ENCODE measurements at places on chromosomes 6 and 20. TPM values are rescaled to one million over a fixed set of nuclear protein-coding genes. Genes with fewer than 3 reads are reported as not detected.

DNA sequence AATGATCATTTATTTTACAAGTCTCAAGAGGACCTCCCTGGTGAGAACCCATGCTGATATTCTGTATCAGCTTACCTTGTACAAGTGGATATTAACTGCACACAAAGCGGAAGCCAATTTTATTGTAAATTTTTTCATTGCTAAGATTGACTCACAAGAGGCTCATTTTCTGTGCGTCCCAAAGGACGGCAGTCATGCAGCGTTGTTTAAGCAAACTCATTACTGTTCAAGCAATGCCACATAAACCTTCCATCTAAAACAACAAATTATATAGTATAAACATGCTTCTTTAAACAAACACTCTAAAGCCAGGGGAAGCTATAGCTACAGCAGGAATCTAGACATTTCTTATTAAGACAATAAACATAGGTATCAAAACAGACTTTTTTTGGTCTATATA is 575.3 kb downstream of the FRK start:
- no peak overlapping the region for H3K4me3 ChIP-seq
- H3K36me3 ChIP-seq: no peaks in the 10 kb centered on the region
- DNase-seq: no peak
- H3K27me3 ChIP-seq: no peaks in the 10 kb centered on the region
- no peaks in the 10 kb centered on the region for H3K4me1 ChIP-seq

DNA sequence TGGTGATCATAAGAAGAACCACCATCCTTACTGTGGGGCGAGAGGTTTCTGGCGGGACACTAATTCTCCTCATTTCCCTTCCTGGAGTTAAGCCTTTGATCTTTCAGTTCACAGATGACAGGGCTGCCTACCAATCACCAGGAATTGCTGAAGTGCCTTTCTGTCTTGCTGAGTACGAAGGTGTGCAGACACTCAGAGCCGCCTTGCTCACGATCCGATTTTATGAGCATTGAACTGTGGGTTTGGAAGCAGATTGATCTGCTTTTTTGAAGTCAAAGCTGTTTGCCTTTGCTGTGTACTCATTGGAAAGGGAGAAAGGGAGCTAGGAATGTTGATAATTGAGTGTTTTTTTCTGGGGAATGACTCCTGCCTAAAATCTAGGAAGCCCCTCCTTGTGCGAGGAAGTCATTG is 129.1 kb upstream of the SALL4 start:
- H3K36me3 ChIP-seq: no peaks in the 10 kb centered on the region
- peaks cover 11% of the 10 kb centered on the region for H3K27me3 ChIP-seq
- H3K4me1 ChIP-seq: peaks cover 4% of the 10 kb centered on the region
- DNase-seq: no peak
- no peak overlapping the region for H3K27ac ChIP-seq

DNA sequence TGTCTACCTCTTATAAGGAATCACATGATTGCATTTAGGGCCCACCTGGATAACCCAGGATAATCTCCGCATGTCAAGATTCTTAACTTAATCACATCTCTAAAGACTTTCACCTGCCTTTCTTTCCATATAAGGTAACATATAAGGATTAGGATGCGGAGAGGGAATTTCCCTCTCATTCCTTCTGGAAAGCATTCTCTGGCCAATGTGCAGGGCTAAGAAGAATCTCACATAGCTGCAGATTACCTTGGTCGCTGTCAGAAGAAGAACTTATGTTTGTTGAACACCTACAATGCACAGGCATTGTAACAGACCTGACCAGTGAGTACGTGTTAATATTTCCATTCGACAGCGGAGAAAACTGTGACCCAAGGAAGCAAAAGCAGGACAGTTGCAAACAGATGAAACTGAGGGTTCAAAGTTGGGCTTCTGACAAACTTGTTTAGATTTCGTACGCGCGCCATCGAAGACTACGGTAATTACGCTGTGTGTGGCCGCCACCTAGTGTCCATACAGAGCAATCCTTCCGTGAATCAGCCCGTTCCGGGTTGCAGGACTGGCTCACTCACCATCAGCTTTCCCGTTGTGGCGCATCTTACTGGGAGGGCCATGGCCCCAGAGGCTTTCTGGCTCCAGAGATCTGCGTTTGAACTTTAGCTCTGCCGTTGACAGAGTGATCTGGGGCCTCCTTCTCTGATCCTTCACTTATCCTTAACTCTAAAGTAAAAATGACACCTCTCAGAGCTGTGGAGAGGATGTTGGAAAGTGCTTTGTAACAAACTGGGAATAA is 9.5 kb downstream of the C20orf202 start:
- DNase-seq: peak; percentile 77
- H3K27ac ChIP-seq: no peak overlapping the region
- H3K4me3 ChIP-seq: no peak overlapping the region
- no peaks in the 10 kb centered on the region for H3K36me3 ChIP-seq

DNA sequence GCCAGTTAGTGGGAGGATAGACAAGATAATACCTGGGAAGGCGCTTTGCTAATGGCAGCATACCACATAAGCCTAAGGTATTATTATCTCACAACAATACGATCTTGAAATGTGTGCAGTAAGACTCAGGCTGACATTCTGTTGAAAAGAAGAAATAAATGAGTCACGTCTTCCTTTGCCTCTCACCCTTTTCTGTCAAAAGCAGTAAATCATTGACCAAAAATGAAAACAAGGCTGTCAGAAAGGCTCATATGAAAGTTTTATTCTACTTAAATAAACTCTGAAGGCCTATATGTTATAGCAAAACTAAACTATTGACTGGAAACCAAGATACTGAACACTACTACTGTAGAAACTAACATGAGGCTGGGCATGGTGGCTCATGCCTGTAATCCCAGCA is 43.1 kb upstream of the IL20RA start:
- H3K4me1 ChIP-seq: no peaks in the 10 kb centered on the region
- H3K27me3 ChIP-seq: no peaks in the 10 kb centered on the region
- DNase-seq: no peak
- no peaks in the 10 kb centered on the region for H3K36me3 ChIP-seq

GRCh38 chr6:2103765-2104523 is 141.5 kb downstream of the GMDS start:
- H3K4me1 ChIP-seq: no peaks in the 10 kb centered on the region
- H3K27ac ChIP-seq: peak overlapping the region; percentile 90
- no peak for DNase-seq
- H3K27me3 ChIP-seq: no peaks in the 10 kb centered on the region
- H3K4me3 ChIP-seq: peak overlapping the region; percentile 35
- no peaks in the 10 kb centered on the region for H3K36me3 ChIP-seq

DNA sequence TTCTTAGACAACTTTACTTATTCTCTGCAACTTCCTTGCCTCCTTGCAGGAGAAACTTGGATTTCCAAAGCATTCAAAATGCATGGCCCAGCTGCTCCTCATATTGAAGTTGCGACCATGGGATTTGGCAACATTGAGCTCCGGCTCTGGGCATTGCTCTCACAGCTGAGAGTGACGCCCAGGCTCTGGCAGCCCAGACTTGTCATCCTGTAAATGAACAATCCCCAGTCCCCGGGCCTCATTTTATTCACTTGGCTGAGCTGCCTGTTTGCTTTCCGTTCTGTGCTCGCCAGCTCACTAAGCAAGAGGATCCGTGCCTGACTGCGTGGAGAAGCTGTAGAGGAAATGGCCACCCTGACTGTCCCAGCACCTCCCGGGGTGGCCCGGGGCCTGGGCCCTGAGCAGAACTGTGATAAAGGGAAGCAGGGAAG is 119.5 kb upstream of the CD93 start:
- peaks cover 30% of the 10 kb centered on the region for H3K4me1 ChIP-seq
- H3K36me3 ChIP-seq: no peaks in the 10 kb centered on the region
- H3K4me3 ChIP-seq: no peak overlapping the region
- H3K27ac ChIP-seq: peak overlapping the region; percentile 45

DNA sequence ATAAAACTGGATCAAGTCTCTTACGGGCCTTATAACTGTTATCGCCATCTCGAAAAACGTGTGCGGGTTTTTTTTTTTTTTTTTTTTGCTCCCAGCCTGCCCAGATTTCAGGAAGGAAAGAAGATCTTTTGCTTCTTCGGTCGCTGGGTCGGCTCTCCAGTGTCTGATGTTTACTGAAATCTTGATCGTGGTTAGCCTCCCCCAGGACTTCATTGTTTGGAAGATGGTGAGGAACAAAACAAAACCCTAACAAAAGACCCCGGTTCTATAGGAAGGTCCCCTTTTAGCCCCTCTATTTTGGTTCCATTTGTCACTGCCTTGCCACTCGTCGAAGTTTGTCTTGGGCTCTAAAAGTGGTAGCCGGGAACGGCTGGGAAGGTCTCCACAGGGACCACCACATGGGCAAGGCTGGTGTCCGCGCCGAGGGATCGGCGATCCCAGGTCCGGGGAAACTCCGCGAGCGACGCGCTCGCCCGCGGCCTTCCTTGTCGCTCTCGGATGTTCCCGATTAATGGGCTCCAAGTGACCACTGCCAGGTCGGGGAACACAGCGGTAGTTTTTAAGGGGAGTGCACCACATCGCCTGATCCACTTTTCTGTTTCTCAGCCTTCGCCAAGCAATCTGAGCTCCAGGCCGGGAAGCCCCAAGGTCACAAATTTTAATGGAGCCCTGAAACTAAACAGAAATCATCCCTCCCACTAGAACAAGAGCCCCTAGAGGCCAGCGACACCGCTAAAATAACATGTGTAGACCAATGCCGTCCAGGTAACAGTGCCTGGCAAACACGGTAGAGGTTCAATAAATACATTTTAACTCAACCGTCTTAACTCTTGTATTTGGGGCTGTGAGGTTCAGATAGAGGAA is 27.0 kb downstream of the TRIM27 start:
- peak overlapping the region; percentile 100 for H3K27ac ChIP-seq
- H3K36me3 ChIP-seq: no peaks in the 10 kb centered on the region
- DNase-seq: peak; percentile 61
- peaks cover 7% of the 10 kb centered on the region for H3K4me1 ChIP-seq
- H3K4me3 ChIP-seq: peak overlapping the region; percentile 91

DNA sequence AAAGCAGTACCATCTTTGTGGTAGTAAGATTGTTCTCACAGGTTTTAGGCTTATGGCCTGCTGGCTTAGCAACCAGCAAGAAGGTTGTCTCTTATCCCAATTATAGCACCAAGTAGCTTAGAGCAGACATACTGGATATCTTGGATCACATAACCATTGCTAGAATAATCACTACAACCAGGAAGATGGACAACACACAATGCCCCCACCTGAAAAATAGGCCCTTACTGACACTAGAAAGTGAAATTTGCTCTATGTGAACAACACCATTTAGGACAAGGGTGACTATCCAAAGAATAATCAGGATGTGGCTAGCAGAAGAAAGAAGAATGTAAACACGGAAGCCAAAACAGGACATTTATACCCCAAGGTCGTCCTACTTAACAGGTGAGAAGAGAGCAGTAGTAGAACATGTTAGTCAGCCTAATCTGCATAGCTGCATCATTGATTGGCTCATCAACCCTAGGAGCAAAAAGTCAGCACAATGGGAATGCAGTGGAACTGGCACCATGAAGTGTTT is 172.7 kb upstream of the MARCKS start:
- H3K27ac ChIP-seq: no peak overlapping the region
- peaks cover 3% of the 10 kb centered on the region for H3K4me1 ChIP-seq
- no peaks in the 10 kb centered on the region for H3K36me3 ChIP-seq
- H3K4me3 ChIP-seq: no peak overlapping the region
- DNase-seq: no peak
- H3K27me3 ChIP-seq: no peaks in the 10 kb centered on the region

GRCh38 chr6:45916692-45917091 is 99.0 kb downstream of the CLIC5 start:
- DNase-seq: no peak
- H3K4me3 ChIP-seq: no peak overlapping the region
- no peak overlapping the region for H3K27ac ChIP-seq

DNA sequence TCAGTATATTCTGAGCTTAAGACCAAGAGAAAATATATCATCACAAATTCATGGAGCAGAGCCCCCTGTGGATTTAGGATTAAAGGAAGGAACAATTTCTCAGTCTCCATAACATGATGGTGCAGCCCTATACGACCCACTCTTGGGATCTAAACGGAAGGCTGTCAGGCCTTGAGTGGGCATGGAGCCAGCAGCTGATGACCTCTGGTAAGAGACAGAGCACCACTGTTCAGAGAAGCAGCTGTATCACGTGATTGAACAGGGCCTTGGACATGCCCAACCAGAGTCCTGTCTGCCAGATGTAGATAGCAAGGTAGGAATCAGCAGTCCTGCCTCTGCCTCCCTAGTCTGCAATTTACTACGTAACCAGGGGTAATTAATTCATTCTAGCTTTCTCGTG is 259.4 kb upstream of the POU3F2 start:
- no peaks in the 10 kb centered on the region for H3K27me3 ChIP-seq
- no peak for DNase-seq
- no peaks in the 10 kb centered on the region for H3K4me1 ChIP-seq
- H3K4me3 ChIP-seq: no peak overlapping the region
- no peak overlapping the region for H3K27ac ChIP-seq

- no peak overlapping the region for H3K4me3 ChIP-seq
- no peaks in the 10 kb centered on the region for H3K36me3 ChIP-seq
Observed at GRCh38 chr20:35572838-35573237, 31.0 kb downstream of the ERGIC3 start.

- no peak overlapping the region for H3K4me3 ChIP-seq
- H3K4me1 ChIP-seq: no peaks in the 10 kb centered on the region
- no peaks in the 10 kb centered on the region for H3K27me3 ChIP-seq
Observed at GRCh38 chr6:129317931-129318820, 391.8 kb downstream of the ARHGAP18 start.

DNA sequence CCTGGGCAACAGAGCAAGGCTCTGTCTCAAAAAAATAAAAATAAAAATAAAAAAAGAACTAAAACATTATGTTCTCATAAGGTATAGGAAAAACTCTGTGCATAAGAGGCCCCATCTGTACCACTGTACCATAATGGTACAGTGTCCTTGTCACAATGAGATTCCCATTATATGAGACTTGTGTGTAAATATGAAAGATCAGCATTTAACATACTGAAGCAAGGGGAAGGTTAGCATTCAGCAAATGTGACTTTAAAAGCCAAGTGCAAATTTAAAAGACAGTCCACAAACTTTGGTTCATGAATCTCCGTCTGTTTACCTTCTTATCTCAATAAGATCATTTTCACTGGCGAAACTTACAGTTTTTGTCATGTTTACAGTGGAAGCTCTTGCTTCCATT is 16.2 kb downstream of the DSP start:
- no peak for DNase-seq
- no peaks in the 10 kb centered on the region for H3K36me3 ChIP-seq
- no peak overlapping the region for H3K4me3 ChIP-seq
- no peaks in the 10 kb centered on the region for H3K27me3 ChIP-seq

The DPPA5 gene
- not detected for total RNA-seq

The SNX9 gene
- total RNA-seq: 27.6 TPM

The HLA-E gene
- total RNA-seq: 104 TPM

The CRISP2 gene
- 0.44 TPM for total RNA-seq

The ABCC10 gene
- total RNA-seq: 15.8 TPM

The APCDD1L gene
- total RNA-seq: 0.11 TPM

The OR12D3 gene
- total RNA-seq: not detected

The POU3F2 gene
- total RNA-seq: 10.0 TPM

The L3MBTL1 gene
- total RNA-seq: 22.1 TPM

The DACT2 gene
- total RNA-seq: 5.7 TPM

The CCDC28A gene
- total RNA-seq: 19.4 TPM

The TAAR1 gene
- total RNA-seq: not detected

The PGC gene
- total RNA-seq: not detected

The TPD52L1 gene
- 23.8 TPM for total RNA-seq

The PACRG gene
- total RNA-seq: 9.5 TPM

All from spinal cord (tissue), 10 donors.